ENCODE measurements at places on chromosomes 16 and 17. TPM values are rescaled to one million over a fixed set of nuclear protein-coding genes. Genes with fewer than 3 reads are reported as not detected.
A peak's percentile ranks its signal among the peaks of the same experiment; 100 is the strongest.

HLF gene
- 5.8 TPM for total RNA-seq

OGFOD3 gene
- 22.2 TPM for total RNA-seq

SOX15 gene
- 1.1 TPM for total RNA-seq

- no peak overlapping the region for H3K27ac ChIP-seq
- no peak overlapping the region for H3K4me3 ChIP-seq
- no peaks in the 10 kb centered on the region for H3K36me3 ChIP-seq
- no peak for DNase-seq
- no peaks in the 10 kb centered on the region for H3K4me1 ChIP-seq
- no peaks in the 10 kb centered on the region for H3K27me3 ChIP-seq
These were observed 10.7 kb upstream of the STX4 start for GRCh38 chr16:31022544-31023251.

- no peaks in the 10 kb centered on the region for H3K27me3 ChIP-seq
- no peak overlapping the region for H3K4me3 ChIP-seq
- no peak for DNase-seq
These were observed 4.2 kb downstream of the HID1 start for GRCh38 chr17:74968361-74968780.

DNA sequence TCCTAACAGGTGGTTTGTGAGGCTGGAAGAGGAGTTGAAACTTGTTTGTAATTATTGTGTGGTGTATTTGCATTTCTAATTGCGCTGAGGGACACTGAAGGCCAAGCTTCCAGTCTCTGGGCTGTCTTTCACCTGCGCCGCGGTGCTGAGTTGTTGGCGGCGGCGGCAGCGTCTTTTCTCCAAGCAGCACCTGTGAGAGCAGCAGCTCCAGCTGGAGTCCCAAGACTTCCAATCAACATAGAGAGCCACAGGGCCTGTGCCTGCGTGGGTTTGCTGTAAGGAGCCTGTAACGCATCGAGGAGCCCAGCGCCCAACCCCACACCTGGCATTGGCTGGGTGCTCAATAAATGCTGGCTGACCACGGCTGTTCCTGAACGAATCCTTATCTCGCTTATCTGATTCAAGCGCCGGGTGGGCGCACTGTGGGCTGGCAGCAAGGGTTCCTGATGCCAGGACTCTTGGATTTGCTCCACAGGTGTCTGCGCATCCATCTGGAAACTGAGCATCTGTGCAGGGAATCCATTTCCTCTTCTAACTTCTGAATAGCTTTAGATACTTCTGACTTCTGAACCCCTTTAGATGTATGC is 138.1 kb downstream of the ASIC2 start:
- H3K27ac ChIP-seq: no peak overlapping the region
- H3K36me3 ChIP-seq: no peaks in the 10 kb centered on the region
- no peak overlapping the region for H3K4me3 ChIP-seq

- no peak overlapping the region for H3K27ac ChIP-seq
- no peaks in the 10 kb centered on the region for H3K36me3 ChIP-seq
- no peak for DNase-seq
- no peak overlapping the region for H3K4me3 ChIP-seq
- no peaks in the 10 kb centered on the region for H3K4me1 ChIP-seq
These were observed 18.1 kb downstream of the SPATA32 start for GRCh38 chr17:45243750-45244149.

DNA sequence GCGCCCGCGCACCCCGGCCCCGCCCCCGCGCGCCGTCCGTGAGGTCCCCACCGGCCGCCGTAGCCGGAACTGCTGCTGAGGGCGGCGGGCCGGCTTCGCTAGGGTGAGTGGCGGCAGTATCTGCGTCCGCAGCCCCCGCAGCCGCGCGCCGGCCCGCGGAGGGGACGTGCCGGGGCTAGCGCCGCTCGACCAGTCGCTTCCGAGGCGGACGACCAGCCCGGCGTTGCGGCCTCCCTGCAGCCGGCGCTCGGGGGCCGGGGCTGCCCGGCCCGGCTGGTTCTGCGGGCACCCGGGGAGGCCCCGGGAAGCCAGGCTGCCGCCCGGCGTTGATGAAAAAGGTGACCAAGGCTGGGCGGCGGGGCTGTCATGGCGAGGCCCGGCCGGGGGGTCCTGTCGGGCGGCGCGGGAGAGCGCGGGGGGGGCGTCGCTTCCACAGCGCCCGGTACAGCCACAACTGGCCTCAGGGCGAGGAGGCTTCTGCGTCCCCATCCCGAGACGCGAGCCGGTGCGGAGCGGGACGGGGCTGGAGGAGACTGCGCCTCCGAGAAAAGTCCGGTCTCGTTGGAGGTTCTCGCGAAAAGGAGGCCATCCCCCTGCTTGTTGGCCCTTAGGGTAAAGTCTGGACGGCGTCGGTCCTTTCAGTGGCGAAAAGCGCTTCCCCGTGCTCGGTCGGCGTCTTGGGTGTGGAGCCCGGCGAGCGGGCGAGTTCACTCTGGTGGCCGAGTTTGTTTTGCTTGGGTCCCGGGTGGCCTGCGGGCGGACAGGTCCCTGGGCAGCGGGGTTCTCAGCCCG is at the start of gene CRAMP1:
TSS of gene CRAMP1 (plus strand) at position 41 of the 792 bp plus-strand sequence. CDS start 2,280 bp downstream, outside the sequence.
- H3K4me3 ChIP-seq: peak within 1 kb of the TSS; percentile 88
- H3K36me3 ChIP-seq: no peaks in the 10 kb centered on the region
- peak within 1 kb of the TSS; percentile 58 for H3K27ac ChIP-seq
- H3K4me1 ChIP-seq: peaks cover 9% of the 10 kb centered on the region
- DNase-seq: no peak
- no peaks in the 10 kb centered on the region for H3K27me3 ChIP-seq

DNA sequence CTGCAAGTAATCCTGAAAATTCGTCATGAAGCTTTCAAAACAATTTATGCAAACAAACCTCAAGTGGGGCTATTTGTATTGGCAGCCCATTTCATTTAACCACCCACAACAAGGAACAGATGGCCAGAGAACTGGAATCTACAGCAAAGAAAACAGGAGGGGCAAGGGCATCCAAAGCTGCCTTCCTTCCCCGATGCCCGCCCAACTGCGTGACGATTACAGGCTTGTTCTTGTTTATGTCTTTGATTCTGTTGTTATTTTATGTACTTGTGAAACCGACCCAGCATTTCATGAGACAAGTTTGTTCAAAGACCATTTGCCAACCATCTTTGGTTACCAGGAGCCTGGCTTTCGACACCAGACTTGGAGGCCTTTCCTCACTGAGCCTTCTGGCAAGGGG is 59.1 kb upstream of the IRX6 start:
- H3K36me3 ChIP-seq: no peaks in the 10 kb centered on the region
- H3K4me1 ChIP-seq: peaks cover 1% of the 10 kb centered on the region
- H3K27ac ChIP-seq: no peak overlapping the region
- no peak overlapping the region for H3K4me3 ChIP-seq
- H3K27me3 ChIP-seq: no peaks in the 10 kb centered on the region

GRCh38 chr16:28093385-28093725 is 29.8 kb upstream of the GSG1L start:
- H3K4me1 ChIP-seq: no peaks in the 10 kb centered on the region
- no peaks in the 10 kb centered on the region for H3K27me3 ChIP-seq
- H3K27ac ChIP-seq: no peak overlapping the region
- H3K4me3 ChIP-seq: no peak overlapping the region
- DNase-seq: peak; percentile 17
- peaks cover 2% of the 10 kb centered on the region for H3K36me3 ChIP-seq

DNA sequence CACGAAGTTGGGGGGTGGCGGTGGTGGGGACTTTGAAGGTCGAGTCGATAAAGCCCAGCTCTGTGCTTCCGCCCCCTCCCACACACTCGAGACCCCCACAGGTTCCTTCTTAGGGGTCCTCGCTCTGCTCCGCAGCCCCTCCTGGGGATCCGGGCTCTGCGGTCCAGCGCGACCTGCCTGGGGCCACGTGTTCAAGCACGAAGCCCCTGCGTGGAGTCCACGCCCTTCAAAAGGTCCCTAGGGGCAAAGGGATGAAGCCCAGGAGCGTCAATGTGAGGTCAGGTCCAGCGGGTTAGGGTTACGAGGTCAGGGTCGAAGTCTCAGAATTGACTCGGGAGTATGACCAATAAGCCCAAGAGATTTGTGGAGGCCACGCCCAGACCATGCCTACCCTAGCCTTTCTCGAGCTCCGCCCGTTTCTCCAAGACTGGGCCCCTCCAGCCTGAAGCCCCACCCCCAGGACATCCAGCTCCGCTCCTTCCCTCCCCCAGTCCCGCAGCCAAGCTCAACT is 786 bp upstream of the CACNA1G start:
- no peak overlapping the region for H3K27ac ChIP-seq
- DNase-seq: peak; percentile 82
- peaks cover 2% of the 10 kb centered on the region for H3K36me3 ChIP-seq
- peaks cover 3% of the 10 kb centered on the region for H3K4me1 ChIP-seq
- H3K27me3 ChIP-seq: no peaks in the 10 kb centered on the region

GRCh38 chr17:50855708-50856330 is 10.3 kb downstream of the TOB1 start:
- H3K4me3 ChIP-seq: no peak overlapping the region
- no peak overlapping the region for H3K27ac ChIP-seq
- H3K4me1 ChIP-seq: no peaks in the 10 kb centered on the region
- no peaks in the 10 kb centered on the region for H3K27me3 ChIP-seq
- H3K36me3 ChIP-seq: no peaks in the 10 kb centered on the region
- DNase-seq: no peak

DNA sequence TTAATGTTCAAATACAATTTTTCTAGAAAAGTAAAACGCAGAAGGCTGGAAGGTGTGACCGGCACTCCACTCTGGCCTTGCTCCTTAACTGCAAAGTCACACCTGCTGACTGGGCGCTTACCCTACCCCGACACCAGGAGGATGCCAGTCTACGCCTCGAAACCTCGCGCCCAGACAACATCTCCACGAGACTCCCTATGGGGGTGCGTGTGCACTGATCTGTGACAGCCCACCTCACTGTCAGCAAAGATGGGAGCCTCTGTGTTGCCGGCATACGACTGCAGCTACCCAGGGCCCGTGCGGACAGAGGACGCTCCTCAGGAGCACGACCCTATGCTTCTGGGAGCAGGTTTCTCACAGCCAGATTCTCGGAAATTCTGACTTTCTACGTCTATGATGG is 26.1 kb downstream of the MAP1LC3B start:
- no peaks in the 10 kb centered on the region for H3K4me1 ChIP-seq
- H3K4me3 ChIP-seq: no peak overlapping the region
- no peak overlapping the region for H3K27ac ChIP-seq

DNA sequence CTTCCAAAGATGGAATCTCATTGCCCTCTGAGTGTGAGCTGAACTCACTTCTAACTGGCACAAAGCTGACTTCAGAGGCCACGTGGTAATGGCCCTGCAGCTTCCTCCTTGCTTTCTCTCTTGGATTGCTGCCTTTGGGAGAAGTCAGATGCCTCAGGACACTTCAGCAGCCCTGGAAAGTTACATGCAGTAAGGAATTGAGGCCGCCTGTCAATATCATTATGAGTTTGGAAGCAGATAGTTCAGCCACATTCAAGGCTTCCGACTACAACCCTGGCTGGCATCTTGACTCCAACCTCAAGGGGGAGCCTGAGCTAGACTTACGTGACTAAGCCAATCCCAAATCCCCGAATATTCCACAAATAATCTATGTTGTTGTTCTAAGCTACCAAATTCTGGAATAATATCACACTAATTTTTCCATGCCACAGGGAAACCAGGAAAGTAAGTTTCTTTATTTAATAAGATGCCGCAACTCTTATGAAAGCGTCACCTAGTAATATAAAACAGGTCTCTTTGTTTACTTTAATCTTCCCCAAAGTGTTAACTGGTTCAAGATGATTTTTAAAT is 13.6 kb downstream of the CEP20 start:
- peaks cover under 1% of the 10 kb centered on the region for H3K36me3 ChIP-seq
- no peak overlapping the region for H3K27ac ChIP-seq
- peaks cover 2% of the 10 kb centered on the region for H3K4me1 ChIP-seq
- H3K4me3 ChIP-seq: no peak overlapping the region
- no peak for DNase-seq
- H3K27me3 ChIP-seq: no peaks in the 10 kb centered on the region

DNA sequence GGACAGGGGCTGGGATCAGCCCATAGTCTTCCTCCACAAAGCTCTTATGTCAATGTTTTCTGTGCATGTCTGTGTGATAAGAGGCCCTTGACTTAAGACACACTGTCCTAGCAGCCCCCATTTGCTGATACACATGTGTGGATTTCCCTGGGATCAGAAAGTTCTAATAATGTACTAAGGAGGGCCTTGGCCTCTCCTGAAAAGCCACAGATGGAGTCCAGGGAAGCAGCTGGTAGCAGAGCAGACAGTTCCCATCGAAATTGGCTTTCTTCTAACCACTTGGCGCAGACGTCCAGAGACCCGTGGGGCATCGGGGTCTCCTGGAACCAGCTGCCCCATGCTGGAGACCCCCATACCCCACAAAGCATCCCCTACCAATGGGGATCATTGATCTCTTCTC is 4.3 kb upstream of the GP2 start:
- H3K27me3 ChIP-seq: no peaks in the 10 kb centered on the region
- no peaks in the 10 kb centered on the region for H3K4me1 ChIP-seq
- no peak for DNase-seq
- no peaks in the 10 kb centered on the region for H3K36me3 ChIP-seq
- H3K27ac ChIP-seq: no peak overlapping the region

DNA sequence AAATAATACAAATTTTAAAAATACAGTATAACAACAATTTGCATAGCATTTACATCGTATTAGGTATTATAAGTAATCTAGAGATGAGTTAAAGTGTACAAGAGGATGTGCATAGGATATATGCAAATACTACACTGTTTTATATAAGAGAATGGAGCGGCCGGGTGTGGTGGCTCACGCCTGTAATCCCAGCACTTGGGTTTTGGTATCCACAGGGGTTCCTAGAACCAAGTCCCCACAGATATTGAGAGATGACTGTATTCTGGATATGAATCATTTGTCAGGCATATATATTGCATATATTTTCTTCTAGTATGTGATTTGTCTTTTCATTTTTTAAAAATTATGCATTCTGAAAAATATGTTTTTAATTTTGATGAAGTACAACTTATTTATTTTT is 77.5 kb upstream of the MSI2 start:
- H3K27me3 ChIP-seq: no peaks in the 10 kb centered on the region
- DNase-seq: no peak
- no peaks in the 10 kb centered on the region for H3K36me3 ChIP-seq
- no peak overlapping the region for H3K27ac ChIP-seq
- no peaks in the 10 kb centered on the region for H3K4me1 ChIP-seq

DNA sequence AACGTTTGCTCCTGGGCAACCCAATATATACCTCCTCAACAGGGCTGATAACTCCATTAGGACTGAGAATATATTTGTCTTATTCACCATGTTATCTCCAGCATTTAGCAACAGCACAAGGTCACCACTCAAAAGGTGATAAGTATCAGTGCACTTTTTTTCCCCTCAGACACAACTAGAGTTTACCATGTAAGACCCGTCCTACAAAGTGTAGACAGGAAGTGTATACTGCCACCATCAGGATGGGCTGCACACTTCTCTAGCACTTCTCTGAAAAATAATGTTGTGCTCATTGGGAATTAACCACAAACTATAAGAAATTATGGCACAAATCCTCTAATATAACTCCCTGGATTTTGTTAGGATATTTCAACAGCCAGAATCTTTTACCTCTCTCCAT is 5.7 kb upstream of the VAT1L start:
- H3K4me3 ChIP-seq: no peak overlapping the region
- no peak overlapping the region for H3K27ac ChIP-seq

All from aorta (tissue), 5 donors.